Endodermal cell (in vitro differentiated cells): ENCODE measurements at places on chromosomes 3 and 15. TPM values are rescaled to one million over a fixed set of nuclear protein-coding genes. Genes with fewer than 3 reads are reported as not detected.

- peak; percentile 53 for DNase-seq
Observed at GRCh38 chr3:105518806-105519418, 152.2 kb downstream of the ALCAM start.

DNA sequence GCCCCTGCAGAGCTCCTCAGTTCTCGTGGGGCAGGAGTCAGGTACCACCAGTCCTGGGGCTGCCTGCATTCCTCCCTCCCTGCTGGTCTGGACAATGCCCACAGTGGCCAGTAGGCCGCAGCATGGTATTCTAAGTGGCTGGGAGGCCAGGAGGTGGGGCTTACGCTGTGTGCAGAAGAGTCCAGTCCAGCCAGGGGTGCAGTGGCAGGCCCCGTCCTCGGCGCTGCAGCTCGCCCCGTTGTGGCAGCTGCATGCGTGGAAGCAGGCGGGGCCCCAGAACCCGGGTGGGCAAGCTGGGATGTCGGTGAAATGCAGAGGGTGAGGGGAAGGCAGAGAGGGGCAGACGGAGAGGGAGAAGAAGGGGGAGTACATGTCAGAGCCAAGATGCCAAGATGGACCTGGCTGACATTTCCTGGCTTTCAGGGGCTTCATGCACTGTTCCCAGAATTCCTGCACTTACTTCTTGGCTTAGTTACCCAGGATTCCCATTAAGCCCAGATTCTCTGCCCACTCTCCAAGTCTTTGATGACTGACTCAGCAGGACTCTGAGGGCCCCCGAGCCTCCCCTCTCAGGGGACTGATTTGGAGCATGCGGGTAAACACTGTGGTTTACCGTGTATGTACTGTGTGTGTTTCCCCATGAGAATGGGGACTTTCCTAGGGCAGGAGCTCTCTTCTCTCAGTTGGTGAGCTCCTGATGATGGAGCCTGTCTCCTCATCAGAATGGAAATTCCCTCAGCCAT, 47.5 kb downstream of the RAB11A start:
- peak; percentile 92 for DNase-seq

Gene BHLHE40
- 2.6 to 232 TPM (median 2.8 TPM) in 3 replicates for total RNA-seq

Gene SLC28A1
- not detected in 2 replicates for total RNA-seq

Gene UQCRC1
- total RNA-seq: 221 to 231 TPM (median 222 TPM) in 3 replicates

Gene TM4SF1
- total RNA-seq: not detected in 2 replicates

DNA sequence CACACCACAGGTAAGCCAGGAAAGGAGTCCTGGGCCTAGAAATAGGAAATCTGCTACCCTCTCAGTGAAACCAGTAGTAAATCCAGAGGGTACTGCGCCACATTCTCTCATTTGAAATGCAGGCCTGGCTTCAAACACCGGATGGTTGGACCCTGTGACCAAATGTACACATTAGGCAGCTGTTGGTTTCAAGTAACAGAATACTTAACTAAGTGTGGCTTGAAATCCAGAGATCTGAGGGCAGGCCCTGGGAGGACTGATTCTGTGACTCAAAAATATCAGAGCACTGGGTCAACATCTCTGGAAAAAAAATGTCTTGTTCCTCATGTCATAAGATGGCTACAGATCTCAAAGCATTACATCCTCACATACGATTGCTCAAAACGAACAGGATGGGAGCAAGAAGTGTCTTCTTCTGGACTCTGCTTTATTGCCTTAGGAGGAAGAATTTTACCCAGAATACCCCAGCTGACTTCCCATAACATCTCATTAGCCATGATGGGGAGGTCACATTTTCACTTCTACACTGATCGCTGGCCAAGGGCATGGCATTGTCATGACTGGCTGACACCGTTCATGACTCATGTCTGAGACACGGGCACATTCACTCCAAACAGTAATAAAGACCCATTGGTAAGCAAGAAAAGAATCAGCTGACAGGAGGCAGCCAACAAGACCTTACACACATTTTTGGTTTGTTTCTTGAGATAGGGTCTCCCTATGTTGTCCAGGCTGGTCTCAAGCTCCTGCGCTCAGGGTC, 166.0 kb downstream of the ARRDC4 start:
- DNase-seq: no peak

Gene WDR93
- 0.16 and 0.64 TPM in 2 replicates for total RNA-seq

DNA sequence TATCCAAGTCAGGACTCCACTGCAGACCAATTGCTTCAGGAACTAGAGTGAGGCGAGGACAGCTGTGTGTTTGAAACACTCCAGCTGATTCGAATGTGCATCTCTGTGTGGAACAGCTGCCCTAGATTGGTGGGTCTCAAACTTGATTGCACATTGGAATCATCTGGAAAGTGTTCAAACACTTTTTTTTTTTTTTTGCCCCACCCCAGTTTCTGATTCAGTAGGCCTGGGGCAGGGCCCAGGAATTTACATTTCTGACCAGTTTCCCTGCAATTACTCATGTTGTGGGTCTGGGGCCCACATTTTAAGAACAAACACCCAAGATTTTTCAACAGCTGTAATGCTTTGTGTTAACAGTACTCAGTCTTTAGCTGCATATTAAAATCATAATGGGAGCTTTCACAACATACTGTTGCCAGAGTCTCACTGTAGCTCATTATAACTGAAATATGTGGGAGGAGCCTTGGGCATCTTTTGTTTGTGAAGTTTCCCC, 156.6 kb downstream of the NR1D2 start:
- DNase-seq: no peak

DNA sequence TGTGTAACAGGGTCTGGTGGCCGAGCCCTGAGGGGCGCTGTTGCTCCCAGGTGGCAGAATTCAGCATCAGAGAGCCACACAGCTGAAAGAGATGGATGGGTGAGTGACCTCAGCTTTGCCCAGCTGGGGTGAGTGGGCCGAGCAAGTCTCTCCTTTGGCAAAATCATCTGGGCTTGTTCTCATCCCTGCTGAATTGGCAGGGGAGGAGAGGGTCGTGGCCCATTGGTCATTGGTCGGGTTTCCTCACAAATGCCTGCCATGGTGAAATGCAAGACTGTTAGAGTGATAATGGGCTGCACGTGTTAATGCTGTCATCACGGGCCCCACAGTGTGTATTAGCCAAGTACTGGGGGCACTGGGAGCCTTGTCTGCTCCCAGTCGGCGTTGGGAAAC, 15.9 kb downstream of the ABHD2 start:
- no peak for DNase-seq

DNA sequence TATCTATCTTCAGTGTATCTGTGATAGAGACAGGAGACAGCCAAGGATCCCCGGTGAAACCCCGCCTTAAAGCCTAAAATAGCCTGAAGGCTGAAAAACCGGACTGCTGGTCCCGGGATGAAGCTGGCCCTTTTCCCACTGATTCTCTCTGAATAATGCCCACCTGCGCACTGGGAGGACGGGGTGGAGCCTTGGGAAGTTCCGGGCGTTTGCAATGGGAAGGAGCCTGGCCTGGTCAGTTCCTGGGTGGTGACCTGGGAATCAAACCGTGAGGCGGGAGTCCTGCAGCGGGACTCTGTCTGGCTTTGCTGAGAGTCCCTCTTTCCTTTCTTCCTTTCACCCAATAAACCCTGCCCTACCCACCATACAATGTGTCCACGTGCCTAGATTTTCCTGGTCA, 157.9 kb downstream of the C3orf38 start:
- DNase-seq: peak; percentile 65

Gene SEMA7A
- 8.1 and 8.3 TPM in 2 replicates for total RNA-seq

DNA sequence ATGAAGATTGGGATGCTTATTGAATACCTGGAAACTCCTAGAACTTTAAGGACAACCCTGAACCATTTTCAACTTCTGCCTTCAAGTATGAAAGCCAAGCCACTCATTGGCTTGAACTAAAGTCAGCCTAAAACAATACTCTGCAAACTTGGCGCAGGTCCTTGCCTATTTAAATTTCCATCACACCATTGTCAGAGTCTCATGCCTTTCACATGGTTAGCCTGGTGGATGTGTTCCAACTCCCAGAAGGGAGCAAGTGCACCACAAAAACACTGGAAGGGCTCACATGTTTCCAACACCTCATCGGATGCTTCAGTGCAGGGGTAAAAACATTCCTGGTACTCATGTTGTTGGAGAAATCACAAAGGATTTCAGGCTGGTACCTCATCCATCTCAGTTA, 511.6 kb upstream of the MDFIC2 start:
- no peak for DNase-seq

- no peak for DNase-seq
Observed at GRCh38 chr3:101158374-101158773, 162.0 kb downstream of the IMPG2 start.

- DNase-seq: no peak
Observed at GRCh38 chr3:37114251-37115145, 59.9 kb downstream of the LRRFIP2 start.

Gene SPTSSB
- total RNA-seq: 1.9 and 2.3 TPM in 2 replicates

- DNase-seq: no peak
Observed at GRCh38 chr15:27172821-27173220, 201.8 kb downstream of the GABRG3 start.

Gene OCA2
- 0.27 to 0.63 TPM (median 0.29 TPM) in 3 replicates for total RNA-seq

Gene GOLGA8O
- not detected in 2 replicates for total RNA-seq

DNA sequence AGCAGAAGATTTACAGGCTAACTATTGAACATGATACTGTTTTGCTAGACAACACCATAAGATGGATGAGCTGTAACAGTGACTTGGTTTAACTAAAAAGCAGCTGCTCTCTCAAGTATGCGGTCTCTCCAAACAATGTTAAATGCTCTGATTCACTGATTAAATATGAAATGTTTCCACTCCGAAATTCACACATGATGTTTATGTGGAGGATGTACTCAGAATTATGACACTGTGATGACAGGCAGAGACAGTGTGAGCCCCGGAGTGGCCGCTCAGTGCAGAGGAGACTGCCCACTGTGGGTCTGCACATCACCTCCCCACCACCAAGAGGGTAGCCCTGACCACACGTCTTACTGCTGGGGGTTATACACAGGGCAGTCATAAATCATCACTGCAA, 83.9 kb upstream of the MEX3B start:
- DNase-seq: no peak

DNA sequence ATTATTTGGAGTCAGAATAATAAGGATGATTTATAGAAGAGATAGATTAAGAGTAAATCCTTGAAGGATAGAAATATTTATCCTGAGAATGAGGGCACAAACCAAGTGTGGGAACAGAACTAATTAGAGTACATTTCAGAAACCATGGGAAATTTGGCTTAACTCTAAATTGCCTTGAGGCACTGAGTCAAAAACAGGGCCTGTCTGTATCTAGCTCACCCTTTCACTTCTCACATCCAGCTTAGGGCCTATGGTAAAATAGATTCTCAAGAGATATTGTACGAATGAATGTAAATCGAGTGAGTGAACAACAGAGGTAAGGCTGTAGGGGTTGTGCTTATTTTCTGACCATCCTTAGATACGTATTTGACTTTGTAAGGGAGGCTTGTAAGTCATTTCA, 586.1 kb upstream of the DPPA4 start:
- no peak for DNase-seq

GRCh38 chr3:99532246-99532645, 106.1 kb upstream of the COL8A1 start:
- peak; percentile 92 for DNase-seq

Gene C3orf20
- 0.11 TPM in 1 of 2 replicates, not detected in the other for total RNA-seq

GRCh38 chr3:50194128-50194902, 2.9 kb downstream of the GNAT1 start:
- peak; percentile 91 for DNase-seq

DNA sequence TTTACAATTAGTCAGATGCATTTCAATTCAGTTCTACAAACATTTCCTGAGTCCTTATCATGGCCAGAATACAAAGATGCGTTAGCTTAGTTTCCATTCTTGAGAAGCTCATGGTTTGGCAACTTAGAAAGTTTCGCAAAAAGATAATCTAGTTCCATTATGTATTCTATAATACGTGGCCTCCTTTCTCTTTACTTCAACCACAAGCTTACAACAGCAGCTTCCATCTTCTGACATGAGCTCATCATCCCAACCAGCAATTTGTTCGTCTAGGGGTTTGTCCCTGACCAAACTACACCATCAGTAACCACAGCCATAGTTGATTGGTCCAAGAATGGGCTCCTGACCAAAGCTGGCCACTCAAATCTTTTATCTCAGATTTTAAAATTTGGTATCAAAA, 267.6 kb upstream of the TBC1D5 start:
- DNase-seq: peak; percentile 5

GRCh38 chr15:83204697-83205096, 2.9 kb downstream of the HDGFL3 start:
- DNase-seq: no peak

DNA sequence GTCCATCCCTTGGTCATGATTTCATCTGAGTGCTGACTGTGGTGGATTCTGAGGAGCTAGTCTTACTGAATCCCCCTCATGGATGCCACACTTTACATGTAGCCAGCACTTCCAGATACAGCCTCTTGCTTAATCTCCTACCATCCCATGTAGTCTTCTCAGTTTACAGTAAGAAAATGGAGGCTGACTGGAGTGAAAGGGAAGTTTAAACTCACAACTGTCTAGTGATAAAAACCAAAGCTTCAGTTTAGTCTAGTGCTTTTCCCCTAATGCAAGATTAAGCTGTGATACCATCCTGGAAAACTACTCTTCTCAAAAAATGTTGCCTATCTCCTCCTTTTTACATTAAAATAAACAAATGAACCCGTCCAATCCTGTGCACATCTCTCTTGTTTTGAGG, 146.8 kb upstream of the HES1 start:
- no peak for DNase-seq

Gene EXD1
- not detected in 3 replicates for total RNA-seq

- peak; percentile 33 for DNase-seq
Observed at GRCh38 chr15:70243686-70244540, 146.2 kb upstream of the TLE3 start.

Gene GRM2
- 3.9 to 10.8 TPM (median 4.1 TPM) in 3 replicates for total RNA-seq

Gene POPDC2
- total RNA-seq: 1.1 and 1.6 TPM in 2 replicates

GRCh38 chr3:128911911-128912310, 32.5 kb downstream of the ACAD9 start:
- DNase-seq: peak; percentile 27

Gene GPR15
- total RNA-seq: not detected in 3 replicates

GRCh38 chr3:148128136-148128535, 569.6 kb upstream of the AGTR1 start:
- DNase-seq: no peak

Gene BMF
- 46.9 and 53.5 TPM in 2 replicates for total RNA-seq

DNA sequence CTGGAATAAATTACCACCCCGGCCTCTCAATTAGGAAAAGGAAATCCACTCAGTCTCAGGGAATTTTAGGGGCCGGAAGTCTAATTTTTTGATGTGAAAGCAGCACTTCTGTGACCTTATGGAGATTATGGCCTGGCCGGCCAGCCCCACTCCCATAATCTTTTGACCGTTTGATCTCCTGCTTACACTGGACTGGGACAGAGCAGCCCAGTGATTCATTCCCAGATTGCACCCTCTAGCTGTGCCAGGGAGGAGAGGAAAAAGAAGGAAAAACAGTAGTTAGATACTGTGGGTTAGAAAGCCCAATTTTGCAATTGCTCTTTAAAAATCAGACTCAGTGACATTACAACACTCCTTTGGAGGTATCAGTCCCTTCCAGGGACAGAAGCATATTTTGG, 32.4 kb downstream of the GJD2 start:
- no peak for DNase-seq

Gene FGD5
- 15.3 and 17.0 TPM in 2 replicates for total RNA-seq

DNA sequence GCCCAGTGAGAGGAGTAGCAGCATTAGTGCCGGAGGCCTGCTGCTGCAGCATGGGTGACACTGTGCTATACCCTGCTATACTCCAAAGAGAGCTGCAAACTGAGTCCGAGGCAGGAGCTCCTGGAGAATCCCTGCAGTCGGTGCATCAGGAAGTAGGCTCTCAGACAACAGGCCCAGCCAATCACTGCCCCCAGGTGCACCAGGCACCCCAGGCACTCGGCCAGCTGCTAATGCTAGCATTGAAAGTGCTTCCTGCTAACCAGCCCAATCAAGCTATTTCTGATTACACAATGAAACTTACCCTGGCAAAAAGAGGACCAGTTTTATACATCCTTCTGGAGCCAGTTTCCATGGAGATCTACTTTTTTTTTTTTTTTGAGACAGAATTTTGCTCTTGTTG, 45.6 kb upstream of the IREB2 start:
- DNase-seq: peak; percentile 65
